ENCODE measurements at places on chromosomes 5 and 9. TPM values are rescaled to one million over a fixed set of nuclear protein-coding genes. Genes with fewer than 3 reads are reported as not detected.
A peak's percentile ranks its signal among the peaks of the same experiment; 100 is the strongest.

DNA sequence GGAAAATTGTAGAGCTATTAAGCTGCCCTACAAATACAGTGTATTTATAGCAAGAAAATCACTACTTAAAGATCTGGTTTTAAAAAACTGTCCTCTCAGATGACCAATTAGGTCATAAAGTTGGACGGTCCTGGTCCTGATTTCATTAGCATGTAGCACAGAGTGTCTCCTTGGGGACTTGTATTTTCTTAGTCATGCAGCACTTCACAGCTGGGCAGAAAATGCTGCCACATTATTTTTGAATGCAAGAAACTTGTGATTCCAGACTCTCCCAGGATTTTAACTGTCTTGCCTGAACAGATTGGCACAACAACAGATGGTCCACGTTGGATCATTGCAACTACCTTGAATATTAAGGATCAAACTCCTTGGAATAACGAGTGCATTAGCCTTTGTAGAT, 348.1 kb upstream of the SGCD start:
- no peak for DNase-seq

The SERF1A gene
- total RNA-seq = 11.3 TPM

GRCh38 chr9:613771-614347, 227.6 kb upstream of the DMRT1 start:
- peak; percentile 65 for DNase-seq

DNA sequence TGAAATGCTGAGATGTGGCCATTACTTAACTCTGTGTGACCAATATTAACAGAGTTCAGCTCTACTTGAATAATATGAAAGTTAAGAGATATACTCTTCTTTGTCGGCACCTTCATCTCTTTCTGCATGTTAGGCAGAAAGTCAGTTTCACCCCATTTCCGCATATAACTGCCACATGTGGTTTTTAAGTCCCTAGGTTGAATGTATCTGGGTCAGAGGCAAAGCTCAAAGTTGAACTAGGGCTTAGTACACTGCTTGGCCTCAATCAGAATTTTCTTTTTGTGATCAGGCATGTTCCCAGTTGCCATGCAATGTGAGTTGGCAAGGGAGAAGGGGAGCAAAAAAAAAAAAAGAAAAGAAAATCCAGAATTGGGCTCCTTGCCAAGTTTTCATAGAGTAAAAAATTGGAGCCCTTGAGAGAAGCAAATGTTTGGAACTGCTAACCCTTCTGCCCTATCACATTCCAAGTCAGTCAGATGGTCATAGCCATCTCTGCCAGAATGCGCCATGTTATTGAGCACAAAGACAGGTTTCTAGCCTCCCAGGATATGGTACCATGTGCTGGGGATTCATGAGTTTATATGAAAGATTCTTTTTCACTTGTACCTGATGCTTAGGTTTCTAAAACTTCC, 251.2 kb upstream of the RORB start:
- DNase-seq = no peak

The MELK gene
- total RNA-seq = 53.6 TPM

GRCh38 chr5:89582768-89583339, 699.9 kb upstream of the MEF2C start:
- no peak for DNase-seq

GRCh38 chr9:1267141-1267570, 217.0 kb downstream of the DMRT2 start:
- DNase-seq = no peak

The DMRT3 gene
- total RNA-seq = not detected

The EIF4EBP3 gene
- total RNA-seq = 7.0 TPM

Data from natural killer cell treated with Interleukin-12 subunit alpha and Interleukin-12 subunit beta and Interleukin-15 and Interleukin-18, amount 100 ng/mL, for 72 hours (primary cell).